B cell (primary cell): ENCODE measurements at places on chromosomes 4 and X. TPM values are rescaled to one million over a fixed set of nuclear protein-coding genes. Genes with fewer than 3 reads are reported as not detected.

Gene GPC4
- 0.47 and 0.51 TPM in 2 replicates for total RNA-seq

Gene CTAG2
- total RNA-seq: not detected in 2 replicates

Gene F8A2
- total RNA-seq: not detected in 2 replicates

DNA sequence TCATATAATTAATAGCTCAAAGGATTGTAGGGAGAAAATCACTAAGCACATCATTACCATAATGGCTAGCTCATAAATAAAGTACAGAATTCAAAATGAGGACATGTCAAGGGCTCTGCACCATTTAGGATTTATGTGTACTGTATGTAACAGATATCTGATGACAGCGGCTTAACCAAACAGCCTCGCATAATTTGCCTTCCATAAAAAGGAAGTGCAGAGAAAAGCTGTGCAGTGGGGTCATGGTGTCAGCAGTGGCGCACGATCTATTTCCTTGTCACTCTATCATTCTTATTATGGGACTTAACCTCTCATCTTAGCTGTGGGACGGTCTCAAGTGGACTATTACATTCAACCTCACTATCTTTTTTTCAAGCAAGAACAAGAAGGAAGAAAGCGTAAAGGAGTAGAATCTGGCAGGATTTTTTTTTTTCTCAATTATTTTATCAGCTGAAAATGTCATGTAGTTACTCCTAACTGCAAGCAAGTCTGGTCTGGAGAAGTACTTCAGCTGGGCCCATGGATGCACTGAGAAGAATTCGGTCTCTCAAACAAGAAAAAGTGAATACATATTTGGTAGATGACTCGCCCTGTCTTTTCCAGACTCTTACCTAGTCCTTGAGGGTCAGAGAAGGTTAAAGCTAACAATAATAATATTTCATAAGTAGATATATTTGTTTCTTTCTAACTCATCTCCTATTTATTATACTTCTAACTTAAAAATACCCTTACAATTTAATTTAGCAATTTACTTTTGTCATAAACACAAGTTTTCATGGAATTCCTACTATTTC lies 94.6 kb downstream of the COX18 start:
- H3K4me1 ChIP-seq: no peaks in the 10 kb centered on the region
- no peak overlapping the region for H3K27ac ChIP-seq
- no peak overlapping the region for H3K4me3 ChIP-seq
- DNase-seq: no peak
- no peaks in the 10 kb centered on the region for H3K27me3 ChIP-seq

DNA sequence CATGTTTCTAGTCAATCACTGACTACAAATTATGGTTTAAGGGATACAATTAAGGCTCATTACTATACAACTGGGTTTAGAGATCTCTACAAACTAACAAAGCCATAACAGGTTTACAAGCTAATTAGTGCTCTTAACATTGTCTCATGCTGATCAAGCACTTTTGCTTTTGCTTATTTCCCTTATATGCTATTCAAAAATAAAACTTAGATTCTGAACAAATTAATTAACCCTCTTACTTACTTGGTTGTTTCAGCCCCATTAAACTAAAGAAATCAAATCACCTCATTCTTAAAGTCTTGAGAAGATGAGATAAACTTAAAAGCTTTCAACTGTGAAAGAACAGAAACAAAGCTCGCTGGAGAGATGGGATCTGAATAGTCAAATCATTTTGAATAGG lies 2024.5 kb upstream of the ADGRL3 start:
- no peaks in the 10 kb centered on the region for H3K4me1 ChIP-seq
- DNase-seq: no peak
- H3K27ac ChIP-seq: no peak overlapping the region
- no peaks in the 10 kb centered on the region for H3K27me3 ChIP-seq
- no peak overlapping the region for H3K4me3 ChIP-seq

GRCh38 chrX:100648458-100649417 lies 4.7 kb downstream of the SRPX2 start:
- no peaks in the 10 kb centered on the region for H3K27me3 ChIP-seq
- no peak overlapping the region for H3K4me3 ChIP-seq
- DNase-seq: no peak
- no peak overlapping the region for H3K27ac ChIP-seq

GRCh38 chr4:107252571-107252970 lies 216.5 kb upstream of the DKK2 start:
- DNase-seq: no peak
- no peaks in the 10 kb centered on the region for H3K27me3 ChIP-seq
- H3K27ac ChIP-seq: no peak overlapping the region
- H3K36me3 ChIP-seq: no peaks in the 10 kb centered on the region

- no peak overlapping the region for H3K27ac ChIP-seq
- DNase-seq: no peak
- no peaks in the 10 kb centered on the region for H3K27me3 ChIP-seq
- no peaks in the 10 kb centered on the region for H3K4me1 ChIP-seq
- no peak overlapping the region for H3K4me3 ChIP-seq
- no peaks in the 10 kb centered on the region for H3K36me3 ChIP-seq
These were observed 211.9 kb upstream of the NRK start for GRCh38 chrX:105610411-105610810.

Gene ELK1
- 20.8 and 22.7 TPM in 2 replicates for total RNA-seq

- no peaks in the 10 kb centered on the region for H3K27me3 ChIP-seq
- DNase-seq: no peak
- no peak overlapping the region for H3K27ac ChIP-seq
- peaks cover 14% of the 10 kb centered on the region for H3K4me1 ChIP-seq
These were observed 74.9 kb downstream of the METTL14 start for GRCh38 chr4:118760092-118760491.
